Lung (tissue), 17 donors: ENCODE measurements at places on chromosomes 11 and 22. TPM values are rescaled to one million over a fixed set of nuclear protein-coding genes. Genes with fewer than 3 reads are reported as not detected.

The OR2AG1 gene
- not detected for total RNA-seq

The OTOG gene
- 0.11 TPM for total RNA-seq

- DNase-seq = no peak
Observed at GRCh38 chr22:31160328-31160978, 471 bp downstream of the RNF185 start.

DNA sequence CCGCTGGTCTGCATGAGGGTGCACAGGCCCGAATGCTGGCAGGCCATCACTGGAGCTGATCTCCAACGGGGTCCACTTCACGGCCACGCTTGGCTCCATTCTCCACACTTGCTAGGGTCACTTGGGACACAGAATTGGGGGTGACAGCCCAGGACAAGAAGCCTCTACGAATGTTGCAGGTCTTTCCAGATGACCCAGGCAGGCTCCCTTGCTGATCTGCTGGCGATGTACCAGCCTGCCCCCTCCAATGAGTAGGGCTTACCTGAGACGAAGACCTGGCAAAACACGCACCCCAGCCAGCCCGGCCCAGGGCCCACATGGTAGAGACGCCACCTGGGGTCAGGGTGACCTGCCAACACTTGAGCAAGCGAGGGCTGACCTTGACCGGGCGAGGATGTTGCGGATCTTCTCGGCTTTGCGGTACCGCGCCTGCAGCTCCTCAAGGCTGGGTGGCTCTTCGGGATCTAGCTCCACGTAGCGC, 44.9 kb downstream of the C11orf58 start:
- no peak for DNase-seq

DNA sequence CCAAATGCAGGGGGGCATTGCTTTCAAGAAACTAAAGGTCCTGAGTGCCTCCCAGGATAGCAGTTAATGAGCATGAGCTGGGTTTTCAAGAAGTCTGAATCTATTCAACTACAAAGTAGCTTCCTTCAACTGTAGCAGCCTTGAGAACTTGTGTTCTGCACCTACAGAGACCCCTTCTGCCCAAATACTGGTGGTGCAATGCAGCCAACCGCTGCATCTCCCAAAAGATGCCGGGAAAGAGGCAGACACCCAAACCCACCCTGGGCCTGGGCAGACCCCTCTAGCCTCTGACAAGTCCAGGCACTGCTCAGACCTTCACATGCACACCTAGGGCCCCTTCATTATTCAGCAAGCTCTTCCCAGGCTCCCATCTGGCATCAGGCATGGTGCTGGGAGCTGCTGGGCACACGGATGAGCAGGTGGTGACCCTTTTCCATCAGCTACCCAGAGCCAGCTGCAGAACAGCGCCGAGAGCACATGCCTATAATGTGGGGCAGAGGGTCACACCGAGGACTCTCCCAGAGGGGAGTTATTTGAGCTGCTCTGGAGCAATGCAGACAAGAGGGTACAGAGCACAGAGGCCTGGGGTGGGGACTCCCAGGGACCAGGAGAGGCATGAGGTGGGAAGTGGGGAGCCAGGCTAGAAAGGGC, 44.9 kb upstream of the ETS1 start:
- peak; percentile 69 for DNase-seq
